ENCODE measurements at places on chromosomes 5 and 9.

DNA sequence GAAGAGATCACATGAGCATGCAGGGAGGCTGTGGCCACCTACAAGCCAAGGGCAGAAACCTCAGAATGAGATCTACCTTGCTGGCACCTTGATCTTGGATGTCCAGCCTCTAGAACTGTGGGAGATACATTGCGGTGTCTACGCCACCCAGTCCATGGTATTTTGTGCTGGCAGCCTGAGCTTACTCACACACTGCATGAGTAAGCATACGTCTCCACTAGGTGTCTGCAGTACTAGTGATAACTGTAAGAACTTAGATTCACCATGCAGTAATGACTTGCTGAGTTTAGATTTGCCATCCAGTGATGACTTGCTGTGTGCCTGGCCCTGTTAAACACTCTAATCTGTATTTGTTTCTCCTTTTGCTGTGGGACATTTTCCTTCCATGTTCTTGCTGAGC, 417.7 kb downstream of the GADD45G start:
- DNase-seq = no peak

DNA sequence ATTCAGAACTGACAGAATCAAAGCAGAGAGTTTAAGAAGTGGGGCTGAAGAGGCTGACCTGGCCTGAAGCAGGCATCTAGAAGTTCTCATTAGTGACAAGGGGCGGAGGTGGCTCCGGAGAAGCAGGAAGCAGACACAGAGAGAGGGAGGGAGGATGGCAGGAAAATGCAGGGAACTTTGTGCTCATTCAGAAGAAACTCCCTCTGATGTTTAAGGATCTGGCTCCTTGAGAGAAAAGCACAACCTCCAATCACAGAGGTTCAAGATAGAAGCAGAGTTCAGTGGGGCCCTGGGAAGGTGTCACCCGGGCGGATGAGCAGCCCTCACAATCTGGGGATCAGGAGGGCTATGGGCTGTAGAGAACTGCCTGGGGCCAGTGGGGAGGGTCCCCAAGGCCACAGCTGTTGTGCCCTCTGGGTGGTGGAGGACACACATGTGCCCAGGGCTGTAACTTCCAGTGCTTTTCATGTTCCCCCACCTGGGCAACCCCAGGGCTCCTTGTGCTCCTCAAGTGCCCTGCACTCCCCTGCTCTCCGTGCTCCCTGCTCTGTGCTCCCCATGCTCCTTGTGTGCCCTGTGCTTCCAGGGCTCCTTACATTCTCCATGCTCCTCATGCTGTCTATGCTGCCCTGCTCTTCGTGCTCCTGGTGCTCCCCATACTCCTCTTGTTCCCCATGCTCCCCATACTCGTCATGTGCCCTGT, 51.4 kb downstream of the TRIP13 start:
- no peak for DNase-seq

- no peak for DNase-seq
Observed at GRCh38 chr5:65654713-65655112, 29.9 kb downstream of the SHLD3 start.

GRCh38 chr5:180130876-180131740, 59.5 kb upstream of the RNF130 start:
- DNase-seq = peak; percentile 46

GRCh38 chr5:73986729-73987128, 360.7 kb downstream of the ARHGEF28 start:
- no peak for DNase-seq

GRCh38 chr5:29231154-29231553, 1962.3 kb upstream of the CDH6 start:
- DNase-seq = no peak

- peak; percentile 94 for DNase-seq
Observed at GRCh38 chr9:95143591-95144561, 173.6 kb downstream of the FANCC start.

DNA sequence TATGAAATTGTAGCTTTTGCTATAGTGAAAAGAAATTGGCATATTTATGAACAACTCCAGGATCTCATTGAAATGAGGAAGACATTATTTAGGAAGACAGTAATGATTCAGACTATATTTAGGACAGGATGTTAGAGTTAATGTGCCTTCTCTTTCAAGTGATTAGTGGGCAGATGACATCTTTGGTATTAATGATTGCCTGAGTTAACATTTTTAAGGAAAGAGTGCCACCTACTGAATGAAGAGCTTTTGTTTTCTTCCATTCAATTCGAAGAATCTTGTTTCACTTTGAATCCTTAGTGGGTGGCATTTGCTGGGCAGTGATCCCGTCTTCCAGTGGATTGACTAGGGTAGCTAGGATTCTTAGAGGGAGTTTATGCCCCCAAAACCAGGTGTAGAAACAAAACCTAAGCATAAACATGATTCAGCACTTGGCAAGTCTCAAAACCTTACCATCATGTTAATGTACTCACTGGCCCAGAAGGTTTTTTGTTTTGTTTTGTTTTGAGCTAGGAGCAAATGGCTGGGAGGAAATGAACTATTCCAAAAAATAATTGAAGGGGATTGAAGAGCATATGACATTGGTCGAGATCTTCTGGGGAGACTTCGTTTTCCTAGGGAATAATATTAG, 23.2 kb downstream of the MAP3K1 start:
- no peak for DNase-seq

DNA sequence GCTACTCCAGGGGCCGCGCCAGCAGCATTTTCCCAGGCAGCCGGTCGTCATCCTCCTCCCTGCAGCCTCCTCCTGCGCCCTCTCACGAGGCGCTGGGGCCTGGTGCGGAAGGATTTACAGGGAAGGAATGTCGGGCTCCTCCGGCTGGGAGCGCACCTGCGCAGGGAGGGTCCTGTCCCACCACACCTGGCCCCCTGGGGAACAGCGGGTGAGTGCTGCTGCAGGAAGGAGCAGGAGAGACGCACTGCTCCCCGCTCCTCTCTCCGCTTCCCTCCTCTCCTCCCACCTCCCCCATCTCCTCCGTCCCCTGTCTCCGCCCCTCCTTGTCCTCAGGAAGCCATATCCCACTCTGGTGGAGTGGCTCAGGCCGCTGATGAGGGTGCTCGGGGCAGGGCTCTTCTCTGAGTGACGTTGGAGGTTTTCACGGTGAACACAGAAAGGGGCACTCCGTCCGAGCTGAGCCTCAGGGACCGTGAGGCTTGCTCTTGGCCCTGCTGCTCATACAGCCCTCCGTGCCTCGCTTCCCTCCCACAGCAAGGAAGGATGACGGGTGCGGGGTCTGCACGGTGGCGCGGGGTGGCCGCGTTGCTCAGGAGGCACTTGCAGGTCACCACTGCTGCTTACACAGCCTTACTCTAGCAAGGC, 31.3 kb downstream of the IRX4 start:
- DNase-seq = no peak

DNA sequence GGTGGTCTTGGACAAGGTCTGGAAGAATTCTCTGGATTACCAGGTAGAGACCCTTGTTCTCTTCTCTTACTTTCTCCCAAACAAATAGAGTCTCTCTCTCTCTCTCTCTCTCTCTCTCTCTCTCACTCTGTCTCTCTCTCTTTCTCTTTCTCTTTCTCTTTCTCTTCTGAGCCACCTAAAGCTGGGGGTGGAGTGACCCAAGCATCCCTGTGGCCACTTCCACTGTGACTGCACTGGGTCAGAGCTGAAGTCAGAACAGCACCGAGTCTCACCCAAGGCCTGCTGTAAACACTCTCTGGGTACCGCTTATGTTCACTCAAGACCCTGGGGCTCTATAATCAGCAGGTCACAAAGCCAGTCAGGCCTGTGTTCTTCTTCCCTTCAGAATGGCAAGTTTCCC, 513.7 kb downstream of the EBF1 start:
- DNase-seq = no peak

GRCh38 chr5:128693764-128694163, 155.7 kb upstream of the FBN2 start:
- no peak for DNase-seq

- DNase-seq = no peak
Observed at GRCh38 chr5:86869268-86869667, 251.5 kb downstream of the COX7C start.
